ENCODE measurements at places on chromosomes 4 and X. TPM values are rescaled to one million over a fixed set of nuclear protein-coding genes. Genes with fewer than 3 reads are reported as not detected.
A peak's percentile ranks its signal among the peaks of the same experiment; 100 is the strongest.

- no peaks in the 10 kb centered on the region for H3K4me1 ChIP-seq
- no peak overlapping the region for H3K27ac ChIP-seq
- H3K36me3 ChIP-seq: peaks cover 64% of the 10 kb centered on the region
- H3K27me3 ChIP-seq: no peaks in the 10 kb centered on the region
Measured at GRCh38 chr4:38943343-38943742, 75.7 kb downstream of the FAM114A1 start.

DNA sequence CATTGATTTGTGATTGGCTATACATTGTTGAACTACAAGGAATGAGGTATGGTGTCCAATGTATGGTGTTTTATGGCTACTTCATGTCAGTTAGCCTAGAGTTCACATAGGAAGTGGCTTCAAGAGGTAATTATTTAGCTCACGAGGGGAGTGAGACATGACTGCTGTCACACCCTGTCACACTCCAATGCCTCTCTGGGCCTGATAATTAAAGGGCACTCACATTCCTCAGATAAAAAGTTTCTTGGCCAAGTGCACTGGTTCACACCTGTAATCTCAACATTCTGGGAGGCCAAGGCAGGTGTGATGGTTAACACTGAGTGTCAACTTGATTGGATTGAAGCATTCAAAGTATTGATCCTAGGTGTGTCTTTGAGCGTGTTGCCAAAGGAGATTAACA is 65.0 kb upstream of the DDX60 start:
- no peak overlapping the region for H3K27ac ChIP-seq
- H3K4me1 ChIP-seq: no peaks in the 10 kb centered on the region
- H3K27me3 ChIP-seq: no peaks in the 10 kb centered on the region
- no peak overlapping the region for H3K4me3 ChIP-seq
- peaks cover 4% of the 10 kb centered on the region for H3K36me3 ChIP-seq
- no peak for DNase-seq

DNA sequence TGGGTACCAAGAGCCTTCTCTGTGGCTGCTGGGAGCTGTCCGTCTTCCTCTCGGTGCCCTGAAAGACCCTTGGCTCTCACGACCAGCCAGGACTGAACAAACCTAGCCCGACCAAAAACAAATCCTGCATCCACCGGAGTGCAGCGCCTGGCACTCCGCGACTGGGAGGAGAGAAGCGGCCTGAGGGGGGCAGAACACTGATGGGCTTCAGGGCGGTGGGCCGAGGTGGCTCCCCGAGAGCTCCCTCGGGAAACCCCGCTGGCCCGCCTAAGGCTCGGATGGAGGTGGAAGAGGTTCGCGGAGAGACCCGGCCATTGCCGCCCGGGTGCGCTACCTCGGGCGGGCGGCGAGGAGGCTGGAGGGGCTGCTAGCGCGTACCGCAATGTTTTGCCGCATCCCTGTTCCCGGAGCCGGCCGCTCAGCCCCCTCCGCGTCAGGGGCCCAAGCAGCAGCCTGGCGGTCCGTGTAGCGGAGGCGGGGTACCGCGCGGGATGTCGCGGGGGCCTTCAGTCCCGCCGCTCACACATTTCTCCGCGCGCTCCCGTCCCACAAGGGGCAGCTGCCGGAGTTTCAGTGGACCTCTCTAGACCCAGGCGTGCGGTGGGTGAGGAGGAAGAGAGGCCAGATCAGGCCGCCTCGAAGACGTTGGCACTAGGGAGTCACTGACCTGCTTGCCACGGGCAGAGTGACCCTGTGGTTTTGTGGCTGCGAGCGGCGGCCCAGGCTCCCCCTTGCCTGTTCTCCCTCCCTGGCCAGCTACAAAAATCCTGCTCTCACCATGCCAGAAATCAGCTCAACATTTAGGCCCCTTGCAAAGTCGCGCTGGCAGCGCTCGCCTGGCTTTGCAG is 2.2 kb downstream of the SLITRK4 start:
- peak overlapping the region; percentile 50 for H3K27ac ChIP-seq
- no peaks in the 10 kb centered on the region for H3K27me3 ChIP-seq
- peak overlapping the region; percentile 67 for H3K4me3 ChIP-seq
- no peak for DNase-seq
- no peaks in the 10 kb centered on the region for H3K4me1 ChIP-seq
- H3K36me3 ChIP-seq: no peaks in the 10 kb centered on the region

DNA sequence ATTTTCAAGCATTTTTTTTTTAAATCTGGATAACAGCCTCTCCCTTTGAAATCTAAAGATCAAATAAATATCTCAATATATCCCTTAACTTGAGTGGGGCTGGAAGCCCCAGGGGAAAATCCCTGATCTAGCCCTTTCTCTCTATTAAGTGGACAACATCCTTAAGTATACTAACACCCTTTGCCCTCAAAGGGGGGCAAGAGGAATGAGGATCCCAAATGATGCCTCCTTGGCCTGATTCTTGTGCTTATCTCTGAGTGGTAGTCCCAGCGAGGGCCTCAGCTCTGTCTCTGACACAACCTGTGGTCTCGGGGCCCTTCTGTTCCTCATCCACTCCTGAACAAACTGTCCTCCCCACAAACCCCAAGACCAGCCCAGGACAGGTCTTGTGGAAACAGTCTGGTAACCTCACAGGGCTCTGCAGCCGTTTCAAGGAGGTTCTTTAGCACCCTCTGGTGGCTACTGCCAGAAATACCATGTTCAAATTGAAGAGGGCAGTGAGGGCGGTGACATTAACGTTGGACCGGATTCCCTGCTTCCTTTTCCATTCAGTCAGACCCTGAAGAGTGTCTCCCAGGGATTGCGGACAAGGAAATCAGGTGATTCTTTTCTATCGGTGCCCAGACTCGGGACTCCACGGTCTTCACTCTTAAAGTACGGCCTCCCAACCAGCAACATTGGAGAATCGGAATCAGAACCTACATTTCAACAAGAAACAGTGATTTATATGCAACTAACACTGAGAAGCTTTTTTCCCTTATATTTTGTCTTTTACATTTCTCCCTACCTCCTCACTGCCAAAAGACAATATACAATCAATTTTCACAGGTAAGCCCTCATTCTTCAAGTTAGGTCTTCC is 13.0 kb downstream of the CXCL13 start:
- H3K27me3 ChIP-seq: no peaks in the 10 kb centered on the region
- no peak overlapping the region for H3K27ac ChIP-seq
- H3K36me3 ChIP-seq: no peaks in the 10 kb centered on the region
- H3K4me1 ChIP-seq: peaks cover 3% of the 10 kb centered on the region

- no peaks in the 10 kb centered on the region for H3K4me1 ChIP-seq
- H3K27ac ChIP-seq: no peak overlapping the region
- no peak overlapping the region for H3K4me3 ChIP-seq
- H3K36me3 ChIP-seq: no peaks in the 10 kb centered on the region
- H3K27me3 ChIP-seq: no peaks in the 10 kb centered on the region
Measured at GRCh38 chr4:57194068-57194611, 84.0 kb upstream of the IGFBP7 start.

DNA sequence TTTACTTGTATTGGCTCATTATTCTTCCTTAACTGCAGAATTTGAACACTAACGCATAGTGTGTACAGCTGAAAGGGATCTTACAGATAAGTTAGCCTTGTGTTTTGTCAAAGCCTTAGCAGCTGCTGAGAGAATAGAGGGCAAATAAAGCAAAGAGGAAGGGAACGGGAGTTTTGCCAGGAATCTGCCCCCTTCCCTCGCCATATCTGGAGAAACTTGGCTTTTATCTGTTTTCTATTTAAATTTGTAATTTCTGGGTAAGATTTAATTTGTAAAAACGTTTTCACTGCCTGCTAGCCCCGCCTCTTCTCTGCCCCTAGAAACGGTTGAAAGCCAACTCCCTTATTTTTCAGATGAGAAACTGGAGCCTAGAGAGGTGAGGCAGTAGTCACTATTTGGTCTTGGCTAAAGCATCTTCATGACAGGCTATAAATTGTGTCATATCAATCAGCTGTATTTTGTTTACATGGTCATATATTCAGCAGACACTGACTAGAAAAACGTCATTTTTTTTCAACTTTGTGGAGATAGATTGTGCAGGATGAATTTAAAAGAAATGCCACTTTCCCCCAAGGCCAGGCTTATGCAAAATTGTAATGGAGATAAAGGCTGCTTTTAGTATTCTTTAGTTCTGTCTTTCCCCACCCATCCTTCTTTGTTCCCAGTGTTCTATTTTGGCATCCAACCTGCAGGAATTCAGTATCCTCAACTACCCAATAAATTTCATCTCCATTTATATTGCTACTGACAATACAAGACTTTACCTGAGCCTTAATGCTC is 319.4 kb downstream of the SH2D1A start:
- no peak overlapping the region for H3K27ac ChIP-seq
- H3K27me3 ChIP-seq: no peaks in the 10 kb centered on the region
- H3K36me3 ChIP-seq: no peaks in the 10 kb centered on the region
- no peak overlapping the region for H3K4me3 ChIP-seq
- no peaks in the 10 kb centered on the region for H3K4me1 ChIP-seq

Gene ESX1
- total RNA-seq: not detected

Data from ascending aorta (tissue), 2 donors.